ENCODE measurements at places on chromosomes 12 and 14.

DNA sequence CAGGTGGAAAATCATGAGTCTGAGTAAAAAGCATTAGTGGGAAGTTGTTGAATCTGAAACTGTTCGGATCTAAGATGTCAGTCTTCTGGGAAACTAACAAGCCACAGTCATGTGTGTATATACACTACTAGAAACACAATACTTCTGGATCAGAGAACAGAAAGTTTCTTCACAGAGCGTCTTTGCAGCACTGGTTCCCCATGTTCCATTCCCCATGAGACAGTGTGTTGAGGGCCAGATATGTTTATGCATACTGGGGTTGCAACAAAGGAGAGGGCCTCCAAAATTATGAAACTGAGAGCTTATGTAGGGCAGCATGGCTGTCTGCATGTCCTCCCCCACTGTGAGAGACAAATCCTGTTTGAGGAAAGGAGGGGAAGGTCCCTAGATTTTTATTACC is 295.0 kb upstream of the NAV3 start:
- no peak for DNase-seq

DNA sequence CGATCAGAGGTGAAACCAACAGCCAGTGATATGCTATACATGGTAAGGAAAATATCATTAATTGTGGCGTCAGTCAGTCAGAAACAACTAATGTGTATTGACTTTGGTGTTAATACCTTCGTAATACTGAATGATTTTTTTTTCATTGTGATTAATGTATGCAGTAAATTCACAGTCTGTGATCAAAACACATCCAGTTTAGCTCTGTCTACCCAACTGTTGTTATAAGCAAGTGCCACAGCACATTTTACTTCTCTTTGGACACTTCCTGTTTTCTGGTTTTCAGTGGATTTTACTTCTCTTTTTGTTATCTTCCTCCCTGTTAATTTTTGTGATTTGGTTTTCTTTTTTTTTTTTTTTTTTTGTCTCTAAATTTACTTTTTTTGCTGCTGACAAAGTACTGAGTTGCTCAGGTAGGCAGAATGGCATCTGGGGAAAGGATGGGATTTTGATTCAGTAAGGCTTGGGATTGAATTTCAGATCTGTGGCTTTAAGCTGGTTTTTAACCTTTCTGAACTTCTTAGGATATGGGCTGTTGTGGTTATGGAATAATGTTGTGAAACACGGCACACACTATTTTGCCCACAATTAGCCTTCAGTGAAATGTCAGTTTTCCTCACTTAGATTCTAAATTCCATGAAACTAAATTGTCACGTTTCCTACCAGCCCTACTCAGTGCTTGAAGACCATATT is 604 bp downstream of the GLIPR1 start:
- no peak for DNase-seq

GRCh38 chr14:34081101-34081575 is 130.3 kb upstream of the EGLN3 start:
- DNase-seq: no peak

DNA sequence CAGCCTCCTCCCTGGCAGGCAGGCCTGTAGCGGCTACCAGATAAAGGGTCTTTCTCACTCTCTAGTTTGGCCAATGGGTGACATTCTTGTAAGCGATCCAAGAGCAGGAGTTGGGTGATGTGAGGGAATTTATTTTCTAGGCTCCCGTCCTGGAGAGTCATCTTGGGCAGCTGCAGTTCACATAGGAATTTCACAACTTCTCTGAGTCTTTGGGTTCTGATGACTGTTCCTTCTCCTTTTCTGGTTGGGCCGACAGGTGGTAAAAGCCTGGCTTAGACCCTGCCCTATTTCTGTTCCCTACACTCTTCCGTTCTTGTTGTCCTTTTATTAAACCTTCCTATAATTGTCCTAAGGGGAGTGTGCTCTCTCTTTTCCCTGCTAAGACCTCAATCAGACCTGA is 42.6 kb upstream of the POC1B start:
- no peak for DNase-seq

DNA sequence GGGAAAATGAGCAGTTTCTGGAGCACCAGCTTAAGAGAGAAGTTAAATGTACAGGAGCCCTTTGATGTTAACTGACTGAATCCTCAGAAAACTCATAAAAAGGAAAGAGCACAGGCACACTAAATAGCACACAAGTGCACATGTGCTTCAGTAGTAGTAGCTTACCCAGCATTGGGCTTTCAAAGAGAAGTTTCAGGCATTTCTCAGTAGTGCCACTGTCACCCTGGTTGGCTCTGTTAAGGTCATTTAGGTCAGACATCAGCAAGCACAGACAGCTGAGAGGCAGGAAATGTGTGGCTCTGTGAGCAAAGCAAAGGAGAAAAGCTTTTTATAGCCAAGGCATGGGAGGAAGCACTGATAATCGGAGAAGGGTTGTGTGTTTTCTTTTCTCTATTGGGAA is 96.3 kb upstream of the HIF1A start:
- no peak for DNase-seq

- no peak for DNase-seq
These were observed 600.9 kb upstream of the FLRT2 start for GRCh38 chr14:84929086-84929485.

GRCh38 chr14:77103951-77104350 is 5.9 kb downstream of the CIPC start:
- no peak for DNase-seq

DNA sequence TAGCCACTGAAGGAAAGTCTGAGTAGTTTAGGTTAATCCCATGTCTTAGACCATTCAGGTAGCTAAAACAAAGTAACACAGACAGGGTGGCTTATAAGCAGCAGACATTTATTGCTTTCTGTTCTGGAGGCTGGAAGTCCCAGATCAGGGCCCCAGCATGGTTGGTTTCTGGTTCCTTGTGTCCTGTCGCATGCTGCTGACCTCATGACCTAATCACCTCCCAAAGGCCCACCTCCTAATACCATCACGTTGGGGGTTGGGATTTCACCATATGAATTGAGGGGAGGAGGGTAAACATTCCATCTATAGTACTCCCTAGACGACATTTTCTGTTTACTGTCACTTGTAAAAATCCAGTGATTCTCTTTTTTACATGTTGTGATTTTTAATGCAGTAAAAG is 148.6 kb downstream of the FBXL14 start:
- DNase-seq: no peak

DNA sequence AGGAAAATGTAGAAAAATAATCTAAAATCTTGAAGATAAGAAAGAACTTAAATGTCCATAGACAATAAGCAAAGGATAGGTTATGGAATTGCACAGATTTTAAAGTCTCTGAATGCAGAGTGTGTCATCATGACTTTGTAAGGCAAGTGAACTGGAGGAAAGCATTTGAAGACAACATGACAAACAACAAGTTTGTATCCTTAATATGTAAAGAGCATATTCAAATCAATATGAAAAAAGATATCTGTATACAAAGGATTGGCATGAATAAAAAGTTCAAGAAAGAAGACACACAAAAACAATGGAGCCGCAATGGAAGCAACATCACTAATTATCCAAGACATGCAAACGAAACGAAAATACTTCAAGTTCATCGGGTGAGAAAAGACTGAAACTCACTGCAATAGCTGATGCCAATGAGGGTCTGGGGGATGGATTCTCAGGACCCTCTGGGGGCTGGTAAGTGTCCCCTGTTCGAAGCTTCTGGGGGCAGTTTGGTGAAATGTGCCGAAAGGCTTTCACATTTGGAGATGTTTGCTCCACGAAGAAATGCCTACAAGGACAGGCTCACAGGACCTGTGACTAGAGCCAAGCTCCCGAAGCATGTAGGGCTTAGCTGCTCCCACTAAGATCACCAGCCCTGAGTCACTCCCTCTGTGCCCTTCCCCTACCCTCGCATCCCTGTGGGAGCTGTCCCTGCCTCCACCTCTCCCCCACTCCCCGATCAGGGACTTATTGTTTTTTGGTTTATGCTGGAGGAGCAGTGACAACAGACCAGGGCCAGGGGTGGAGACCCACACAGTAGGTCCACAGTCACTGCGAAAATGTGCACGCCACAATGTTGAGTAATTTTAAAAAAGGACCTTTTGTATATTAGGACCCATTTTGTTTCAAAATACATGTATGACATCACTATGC is 345.7 kb upstream of the SFSWAP start:
- no peak for DNase-seq

- DNase-seq: no peak
These were observed 1012.0 kb downstream of the FLRT2 start for GRCh38 chr14:86541972-86542371.

DNA sequence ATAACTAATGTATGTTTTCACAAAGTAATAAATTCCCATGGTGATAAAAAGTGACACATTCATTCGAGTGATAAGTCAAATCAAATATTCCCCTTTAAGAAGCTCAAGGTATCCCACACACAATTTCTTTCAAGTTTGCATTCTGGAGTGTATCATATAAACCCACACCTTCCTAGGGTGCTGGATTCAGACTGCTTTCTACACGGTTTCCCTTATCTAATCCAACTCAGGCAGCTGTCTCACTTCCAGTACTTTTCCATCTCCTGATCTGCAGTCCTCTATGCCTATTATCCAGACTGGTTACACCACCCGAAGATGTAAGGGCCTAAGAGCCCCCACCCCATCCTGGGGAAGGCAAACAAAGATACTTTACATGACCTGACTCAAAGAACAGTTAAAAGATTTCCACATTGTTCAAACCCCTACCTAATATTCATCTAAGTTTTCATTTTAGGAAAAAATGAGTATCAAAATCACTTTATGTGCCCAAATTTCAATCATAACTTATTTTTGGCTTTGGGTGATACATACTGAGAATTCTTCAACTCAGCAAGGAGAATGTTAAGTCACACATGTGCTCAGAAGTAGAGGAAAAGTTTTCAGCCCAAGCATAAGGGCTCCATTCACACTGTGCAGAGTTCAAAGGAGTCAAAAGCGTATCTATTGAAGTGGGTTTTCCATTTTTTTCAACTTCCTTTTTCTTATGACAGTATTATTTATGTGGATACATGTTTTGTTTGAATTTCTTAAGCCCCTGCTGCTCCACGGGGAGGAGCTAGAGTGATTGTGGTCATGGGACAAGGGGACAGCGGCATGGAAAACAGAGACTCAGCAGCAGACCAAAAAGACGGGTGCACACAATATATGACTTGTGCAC is 41.8 kb downstream of the CORO1C start:
- DNase-seq: no peak

DNA sequence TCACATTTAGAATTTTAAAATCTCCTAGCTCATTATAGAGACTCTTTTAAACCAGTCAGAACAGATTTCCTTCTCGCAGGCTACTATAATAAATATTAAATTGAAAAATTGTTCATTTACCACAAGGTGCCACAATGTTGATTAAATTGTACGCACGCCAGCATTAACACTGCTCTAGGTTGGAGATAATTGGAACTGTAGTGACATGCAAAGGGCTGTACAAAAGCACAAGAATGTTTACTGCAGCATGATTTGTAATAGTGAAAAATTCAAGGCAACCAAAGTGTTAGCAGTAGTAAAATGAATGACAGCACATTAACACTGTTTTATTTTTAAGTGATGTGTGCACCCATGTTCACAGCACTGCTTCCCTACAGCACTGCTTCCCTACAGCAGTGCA is 52.5 kb downstream of the TMEM132D start:
- no peak for DNase-seq

GRCh38 chr14:36097356-36097755 is 79.2 kb downstream of the PTCSC3 start:
- no peak for DNase-seq

GRCh38 chr14:99246536-99247097 is 25.4 kb downstream of the BCL11B start:
- DNase-seq: no peak

DNA sequence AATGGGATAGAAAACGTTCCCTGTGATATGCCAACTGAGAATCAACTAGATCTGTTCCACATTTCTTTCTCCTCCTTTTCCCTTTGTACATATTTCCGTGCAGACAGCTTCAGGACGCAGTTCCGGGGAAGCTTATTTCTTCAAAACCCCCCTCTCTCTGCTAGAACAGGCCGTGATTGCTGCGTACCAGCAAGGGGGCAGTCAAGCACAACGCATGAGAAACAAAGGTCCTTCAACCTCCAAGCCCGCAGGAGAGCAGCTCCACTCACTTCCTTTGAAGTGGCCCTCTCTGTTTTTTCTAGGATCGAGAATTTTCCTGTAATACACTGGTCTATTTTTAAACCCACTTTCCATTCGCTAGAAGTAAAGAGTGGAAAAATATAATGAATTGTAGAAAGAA is 80.8 kb downstream of the ZNF664 start:
- DNase-seq: no peak

DNA sequence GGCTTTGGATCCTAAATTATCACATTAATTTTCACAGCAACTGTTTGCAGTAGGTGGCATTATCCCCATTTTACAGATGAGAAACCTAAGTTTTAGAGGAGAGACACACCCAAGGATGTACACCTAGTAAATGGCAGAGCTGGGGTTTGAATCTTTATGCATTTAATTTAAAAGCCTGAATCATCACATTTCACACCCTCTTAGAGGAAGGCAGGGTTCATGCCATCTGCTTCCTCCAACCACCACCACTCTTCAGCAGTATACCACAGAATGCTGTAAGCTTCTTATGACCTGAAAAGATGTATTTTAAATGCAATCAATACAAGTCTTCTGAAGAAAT is 90.3 kb downstream of the CRADD start:
- DNase-seq: no peak

DNA sequence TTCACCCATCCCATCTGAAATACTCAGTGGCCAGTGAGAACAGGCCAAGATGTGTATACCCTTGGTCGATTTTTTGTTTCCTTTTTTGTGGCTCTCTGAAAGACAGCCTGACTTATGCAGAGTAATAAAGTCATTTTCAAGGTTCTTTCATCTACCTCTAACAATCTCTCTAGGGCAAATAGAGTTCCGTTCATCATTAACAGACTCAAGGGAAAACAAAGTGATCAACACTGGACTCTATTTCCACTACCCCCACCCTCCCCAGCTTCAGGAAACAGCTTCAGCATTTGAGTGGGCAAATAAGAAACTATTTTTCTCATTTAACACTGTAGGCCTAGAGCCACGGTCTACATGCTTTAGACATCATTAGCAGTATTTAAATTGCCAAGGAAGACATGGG is 15.9 kb downstream of the PRKAB1 start:
- DNase-seq: no peak

DNA sequence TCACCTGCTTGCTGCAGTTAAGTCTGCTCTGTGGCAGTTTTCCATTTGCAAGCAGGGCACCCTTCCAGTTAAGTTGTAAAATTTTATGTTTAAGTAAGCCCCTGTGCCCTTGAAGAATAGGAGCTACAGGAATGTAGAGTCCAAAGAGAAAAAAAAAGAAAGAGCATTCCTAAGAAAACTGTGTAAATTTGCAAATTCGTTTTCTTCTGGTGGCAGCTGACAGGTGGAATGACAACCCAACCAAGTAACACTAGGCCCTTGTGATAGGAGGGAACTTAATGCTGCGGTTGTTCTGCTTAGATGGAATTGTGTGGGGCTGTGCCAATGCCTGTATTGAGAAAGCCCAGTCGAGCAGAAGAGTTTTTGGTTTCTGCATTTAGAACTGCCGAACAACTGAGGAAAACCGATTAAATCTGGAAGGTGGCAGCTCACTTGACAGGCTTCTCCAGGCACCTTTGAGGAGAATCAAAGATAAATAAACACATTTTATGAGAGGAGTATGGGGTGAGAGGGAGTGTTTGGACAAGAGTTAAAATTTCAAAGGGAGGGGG is 280.0 kb downstream of the RAD51B start:
- no peak for DNase-seq
